ENCODE measurements at places on chromosomes 6 and 20.
A peak's percentile ranks its signal among the peaks of the same experiment; 100 is the strongest.

DNA sequence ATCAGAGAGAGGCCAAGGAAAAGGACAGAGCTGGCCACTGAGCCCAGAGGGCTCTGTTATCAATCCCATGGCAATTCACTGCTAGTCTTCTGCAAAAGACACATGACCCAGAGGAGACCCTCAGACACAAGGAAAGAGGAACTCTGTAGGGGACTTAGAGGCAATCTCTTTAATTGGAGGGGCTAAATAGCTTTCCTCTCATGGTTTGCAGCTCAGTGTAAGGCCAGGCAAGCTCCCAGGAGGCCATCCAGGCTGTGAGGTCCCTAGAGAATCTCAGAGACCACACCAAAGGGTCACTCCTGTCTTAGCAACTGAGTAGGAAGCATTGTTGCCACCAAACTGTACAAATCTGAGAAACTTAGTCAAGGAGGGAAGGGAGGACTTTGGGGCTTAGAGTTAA, 10.0 kb upstream of the HLA-DOA start:
- no peak for DNase-seq

- no peak for DNase-seq
Observed at GRCh38 chr20:43794326-43794725, 67.5 kb upstream of the GTSF1L start.

DNA sequence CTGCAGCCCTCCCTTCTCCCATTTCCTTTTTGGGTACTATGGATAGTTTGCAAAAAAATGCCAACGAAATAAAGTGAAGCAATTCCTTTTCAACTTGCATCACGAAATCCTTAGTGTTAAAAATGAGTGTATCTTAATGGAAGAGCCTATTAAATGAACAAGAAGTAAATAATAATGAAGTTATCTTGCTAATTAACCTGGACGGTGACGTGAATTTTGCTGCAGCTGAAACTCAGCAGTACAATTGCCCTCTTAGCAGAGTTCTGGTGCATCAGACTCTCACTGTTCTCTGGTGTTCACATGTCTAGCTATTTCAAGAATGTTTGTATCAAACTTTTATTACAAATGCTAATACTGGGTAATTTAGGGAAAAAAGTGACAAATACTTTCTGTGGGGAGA, 119.7 kb upstream of the HDAC2 start:
- no peak for DNase-seq

DNA sequence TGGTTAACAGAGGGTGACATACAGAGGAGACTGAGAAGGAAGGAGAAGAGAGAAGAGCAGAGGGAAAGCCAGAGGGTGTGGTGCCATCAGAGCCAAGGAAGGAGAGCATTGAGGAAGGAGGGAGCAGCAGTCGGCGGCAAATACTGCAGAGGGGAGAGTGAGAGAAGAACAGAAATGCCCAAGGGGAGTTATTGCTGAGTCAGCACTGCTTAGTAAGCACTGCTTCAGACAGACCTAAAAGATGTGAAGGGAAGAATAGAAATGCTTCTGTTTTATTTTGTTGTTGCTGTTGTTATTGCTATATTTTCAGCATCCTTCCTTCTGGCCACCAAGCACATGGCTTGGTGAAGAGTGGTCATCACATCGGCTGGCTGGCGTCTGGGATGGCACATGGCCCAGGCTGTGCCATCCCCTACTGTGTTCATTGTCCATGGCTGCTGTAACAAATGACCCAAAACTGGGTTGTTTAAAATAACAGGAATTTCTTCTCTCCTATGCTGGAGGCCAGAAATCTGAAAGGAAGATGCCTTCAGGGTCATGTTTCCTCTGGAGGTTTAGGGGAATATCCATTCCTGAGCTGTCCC, 204.1 kb upstream of the CNR1 start:
- no peak for DNase-seq

DNA sequence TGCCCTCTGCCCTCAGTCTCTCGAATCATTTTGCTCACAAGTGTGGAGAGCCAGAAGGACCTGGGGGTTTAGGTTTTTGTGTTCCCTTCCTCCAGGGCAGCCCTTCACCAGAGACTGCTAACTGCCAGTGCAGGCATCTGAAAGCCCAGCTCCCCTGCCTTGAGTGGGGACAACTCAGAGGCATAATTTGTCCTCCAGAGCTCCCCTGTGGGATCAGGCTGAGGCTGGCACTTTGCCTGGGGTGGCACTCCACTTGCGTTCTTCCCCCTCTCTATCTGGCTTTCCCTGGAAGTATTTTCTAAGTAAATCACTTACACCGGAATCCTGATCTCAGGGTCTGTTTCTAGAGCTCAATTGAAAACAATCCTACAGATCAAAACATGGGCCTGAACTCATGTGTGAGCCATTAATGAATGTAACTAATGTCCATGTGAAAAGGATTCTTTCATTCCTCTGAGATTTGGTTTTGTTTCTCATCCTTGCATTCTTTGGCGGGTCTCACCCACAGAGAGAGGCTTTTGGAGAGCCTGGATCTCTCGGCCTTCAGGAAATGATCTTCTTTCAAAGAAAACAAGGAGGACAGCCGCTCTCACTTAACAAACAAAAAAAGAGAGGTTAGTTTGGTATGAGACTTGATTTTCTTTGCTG, 125.7 kb upstream of the RIPOR2 start:
- no peak for DNase-seq

GRCh38 chr6:154578004-154578559, 67.6 kb upstream of the CNKSR3 start:
- no peak for DNase-seq

DNA sequence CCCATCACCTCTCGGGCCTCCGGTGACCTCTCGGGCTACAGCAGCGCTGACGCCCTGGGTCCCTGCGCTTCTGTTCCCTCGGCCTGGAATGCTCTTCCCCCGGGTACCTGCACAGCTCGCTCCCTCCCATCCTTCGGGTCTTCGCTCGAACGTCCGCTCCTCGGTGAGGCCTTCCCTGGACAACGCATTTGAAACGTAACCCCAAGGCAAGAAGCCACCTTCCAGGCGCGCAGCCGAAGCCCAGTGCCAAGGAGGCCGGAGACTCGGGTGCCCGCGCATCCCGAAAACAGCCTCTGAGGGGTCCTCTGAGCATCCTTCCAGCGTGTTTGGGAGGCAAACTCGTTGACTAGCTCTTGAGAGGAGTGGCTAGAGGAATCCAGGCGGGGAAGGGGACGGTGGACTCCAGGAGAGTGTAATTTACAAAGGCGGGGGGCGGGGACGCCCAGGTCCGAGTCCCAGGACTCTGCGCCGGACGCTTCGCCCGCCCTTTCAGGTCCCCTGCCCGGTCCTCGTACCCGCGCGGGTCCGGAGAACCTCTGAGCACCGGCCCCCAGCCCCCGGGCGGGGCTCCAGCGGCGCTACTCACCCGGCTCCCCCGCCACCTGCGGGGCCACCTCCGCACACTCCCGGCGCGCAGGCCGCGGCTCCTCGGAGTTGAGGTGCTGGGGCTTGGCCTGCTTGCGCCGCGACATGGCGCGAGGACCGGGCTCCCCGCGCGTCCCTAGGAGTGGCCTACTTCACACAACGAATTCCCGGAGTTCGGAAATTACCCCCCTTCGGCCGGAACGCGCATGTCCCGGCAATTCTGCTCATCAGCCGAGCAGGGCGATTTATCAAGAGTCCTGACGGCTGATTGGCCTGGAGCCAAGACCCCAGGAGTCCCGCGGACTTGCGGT, 86.8 kb downstream of the ZFP64 start:
- DNase-seq: peak; percentile 56

- DNase-seq: no peak
Observed at GRCh38 chr6:129248946-129249345, 366.0 kb downstream of the LAMA2 start.

GRCh38 chr20:25346349-25346748, 44.3 kb downstream of the ABHD12 start:
- DNase-seq: no peak

DNA sequence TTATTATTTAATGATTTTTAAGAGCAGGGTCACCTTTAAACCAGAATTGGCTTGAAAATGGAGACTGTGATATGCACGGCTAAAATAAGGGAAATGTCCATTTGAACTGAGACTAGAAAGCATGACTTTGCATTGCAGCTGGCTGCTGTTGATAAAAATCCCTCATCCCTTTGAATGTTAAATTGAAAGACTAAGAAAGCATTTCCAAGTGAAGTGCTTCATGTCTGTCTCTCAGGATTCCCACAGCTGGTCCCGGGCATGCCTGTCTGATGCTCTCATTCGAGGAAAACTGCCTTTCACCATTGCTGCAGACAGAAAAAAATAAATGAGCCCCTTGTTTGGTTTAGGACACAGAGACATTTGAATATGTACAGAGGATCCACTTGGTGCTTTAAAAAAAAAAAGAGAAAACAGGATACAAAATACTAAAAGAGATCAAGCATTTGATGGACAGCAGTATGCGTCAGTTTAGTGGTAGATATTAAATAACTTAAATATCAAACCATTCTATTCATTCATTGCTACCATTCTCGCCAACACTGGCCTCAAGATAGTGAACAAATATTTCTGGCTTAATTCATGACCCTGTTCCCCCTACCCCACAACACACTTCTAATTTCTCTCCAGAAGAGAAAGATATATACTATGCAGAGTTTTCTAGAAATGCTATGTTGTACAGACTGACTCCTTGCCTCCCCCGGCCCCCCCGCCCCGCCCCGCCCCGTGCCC, 55.0 kb downstream of the TBC1D7 start:
- DNase-seq: no peak

- no peak for DNase-seq
Observed at GRCh38 chr6:3377536-3378397, 79.1 kb downstream of the SLC22A23 start.

- DNase-seq: no peak
Observed at GRCh38 chr6:141521440-141521839, 611.3 kb upstream of the GJE1 start.

GRCh38 chr6:118307581-118307980, 240.5 kb upstream of the PLN start:
- DNase-seq: no peak

DNA sequence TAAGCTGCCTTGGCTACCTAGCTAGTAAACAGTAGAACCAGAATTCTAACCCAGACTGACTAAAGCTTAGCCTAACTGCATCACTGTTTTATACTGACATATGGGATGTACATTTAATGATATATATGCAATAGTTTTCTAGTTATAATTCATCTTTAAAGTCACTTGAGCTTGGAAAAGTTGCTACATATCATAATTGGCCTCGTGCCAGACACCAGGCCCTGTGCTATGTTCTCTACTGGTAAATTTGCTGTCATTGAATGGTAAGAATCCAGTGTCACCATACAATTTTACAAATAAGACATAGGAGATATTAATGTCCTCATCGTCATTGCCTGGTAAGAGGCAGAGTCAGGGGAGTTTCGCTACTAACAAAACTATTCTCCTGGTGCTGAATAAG, 396.8 kb downstream of the CDKAL1 start:
- no peak for DNase-seq

- no peak for DNase-seq
Observed at GRCh38 chr6:31792761-31793171, 2.8 kb downstream of the VARS1 start.

DNA sequence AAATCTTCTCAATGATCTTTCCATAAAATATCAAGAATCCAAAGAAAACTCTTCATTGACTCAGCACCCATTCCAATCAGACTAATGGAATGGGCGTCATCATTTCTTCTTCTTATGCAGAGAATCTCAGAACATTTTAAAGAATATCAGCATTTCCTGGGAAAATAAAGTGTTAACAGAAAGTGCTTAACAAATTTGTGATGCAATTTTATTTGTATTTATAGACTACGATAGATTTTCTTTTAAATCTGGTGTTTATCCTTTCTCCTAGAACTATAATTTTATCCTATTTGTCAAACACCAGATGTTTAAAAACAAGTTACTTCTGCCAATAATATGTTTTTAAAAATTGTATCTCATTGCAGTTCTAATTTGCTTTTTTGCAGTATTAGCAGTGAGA, 330.7 kb downstream of the COL12A1 start:
- DNase-seq: no peak

DNA sequence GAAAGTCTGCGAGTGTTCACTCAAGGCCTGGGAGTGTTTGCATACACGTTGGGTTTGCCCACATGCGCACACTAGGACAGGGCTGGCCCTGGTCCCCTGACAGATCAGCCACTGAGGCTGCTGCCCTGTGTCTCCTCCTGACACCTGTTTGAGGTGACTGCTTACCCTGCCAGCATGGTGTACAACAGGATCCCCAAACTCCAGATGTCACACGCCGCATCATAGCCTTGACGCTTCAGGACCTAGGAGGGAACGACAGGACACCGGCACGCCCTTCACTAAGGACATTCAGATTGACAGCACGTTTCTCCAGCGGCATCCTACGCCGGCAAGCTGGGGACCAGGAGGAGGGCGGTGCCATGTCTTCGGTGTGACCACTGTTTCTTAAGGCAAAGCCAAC, 37.0 kb upstream of the MPC1 start:
- DNase-seq: no peak
